ENCODE measurements at places on chromosomes 2 and 18.
A peak's percentile ranks its signal among the peaks of the same experiment; 100 is the strongest.

DNA sequence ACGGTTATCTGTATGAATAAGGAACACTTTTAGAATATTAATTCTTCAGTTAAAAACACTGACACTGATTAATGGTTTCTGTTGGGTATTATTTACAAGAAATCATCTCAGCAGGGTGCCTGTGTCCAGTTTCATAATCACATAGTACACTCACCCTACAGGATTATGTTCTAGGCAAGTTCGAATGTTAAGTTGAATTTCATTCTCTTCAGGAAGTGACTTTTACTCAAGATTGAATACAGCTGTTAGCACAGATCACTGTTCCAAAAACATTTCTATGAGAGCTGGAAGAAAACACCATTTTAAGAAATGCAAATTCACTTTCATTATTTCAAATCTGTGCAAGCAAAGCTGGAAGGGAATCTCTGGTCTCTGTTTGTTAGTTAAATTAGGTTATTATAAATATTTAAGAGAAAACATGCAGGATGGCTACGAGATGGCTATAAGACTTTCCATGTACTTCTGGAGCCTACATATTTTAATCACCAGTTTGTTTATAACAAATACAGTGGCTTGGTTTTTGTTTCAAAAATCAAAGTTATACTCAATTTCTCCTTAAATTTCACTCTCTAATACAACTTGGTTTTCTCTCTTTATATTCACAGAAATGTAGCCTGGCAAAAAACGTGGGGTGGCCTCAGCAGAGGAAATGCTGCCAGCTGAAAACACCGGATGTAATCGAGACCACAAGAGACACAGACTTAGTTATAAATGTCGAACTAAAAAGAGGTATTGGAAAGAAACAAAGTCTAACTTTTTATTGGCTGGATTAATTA is 65.8 kb downstream of the RBMS1 start:
- DNase-seq: peak; percentile 28

- DNase-seq: no peak
These were observed 32.9 kb downstream of the ADD2 start for GRCh38 chr2:70735071-70735470.

DNA sequence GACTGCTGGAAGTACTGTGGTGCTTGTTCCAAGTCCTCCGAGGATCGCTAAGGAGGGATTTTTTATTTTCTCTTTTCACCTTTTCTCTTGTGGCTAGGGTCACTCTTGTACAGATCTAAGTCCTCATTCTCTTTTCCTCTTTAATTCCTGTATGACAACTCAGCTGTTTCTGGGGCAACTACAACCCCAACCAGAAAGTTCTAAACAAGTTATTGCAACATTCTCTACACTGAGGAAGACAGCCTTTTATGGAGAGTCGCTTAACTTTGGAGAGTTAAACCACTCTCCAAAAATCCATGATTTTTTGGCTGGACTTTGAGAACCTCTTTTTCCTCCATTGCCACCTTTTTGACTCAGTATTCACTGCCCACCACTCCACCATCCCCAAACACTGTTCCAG is 74.0 kb upstream of the SESTD1 start:
- peak; percentile 40 for DNase-seq

DNA sequence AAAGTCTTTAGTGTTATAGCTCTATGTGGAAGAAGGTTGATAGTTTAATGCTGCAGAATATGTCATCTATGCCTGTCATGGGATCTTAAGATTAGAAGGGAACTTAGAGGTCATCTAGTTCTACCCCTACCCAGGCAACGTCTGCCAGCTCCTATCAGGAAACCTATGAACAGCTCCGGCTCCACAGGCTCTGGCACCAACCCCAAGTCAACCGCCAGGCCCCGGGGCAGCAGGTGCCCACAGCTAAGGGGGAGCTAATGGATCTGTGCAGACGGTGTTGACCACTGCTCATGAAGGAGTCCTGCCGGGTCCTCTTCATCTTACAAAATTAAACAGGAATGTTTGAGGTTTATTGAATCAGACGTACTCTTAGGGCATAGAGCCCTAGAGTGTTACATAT is 440.8 kb upstream of the KLHL29 start:
- DNase-seq: no peak

All from inflammatory macrophage (primary cell).